Bronchial epithelial cell (primary cell): ENCODE measurements at places on chromosomes 2 and 18. TPM values are rescaled to one million over a fixed set of nuclear protein-coding genes. Genes with fewer than 3 reads are reported as not detected.

The NEU2 gene
- not detected in 2 replicates for total RNA-seq

- DNase-seq: no peak
Measured at GRCh38 chr18:56509656-56510055, 128.7 kb downstream of the TXNL1 start.

GRCh38 chr2:72625366-72625765 is 200.5 kb downstream of the EXOC6B start:
- no peak for DNase-seq

The EMX1 gene
- 0.26 TPM in 1 of 2 replicates, not detected in the other for total RNA-seq

DNA sequence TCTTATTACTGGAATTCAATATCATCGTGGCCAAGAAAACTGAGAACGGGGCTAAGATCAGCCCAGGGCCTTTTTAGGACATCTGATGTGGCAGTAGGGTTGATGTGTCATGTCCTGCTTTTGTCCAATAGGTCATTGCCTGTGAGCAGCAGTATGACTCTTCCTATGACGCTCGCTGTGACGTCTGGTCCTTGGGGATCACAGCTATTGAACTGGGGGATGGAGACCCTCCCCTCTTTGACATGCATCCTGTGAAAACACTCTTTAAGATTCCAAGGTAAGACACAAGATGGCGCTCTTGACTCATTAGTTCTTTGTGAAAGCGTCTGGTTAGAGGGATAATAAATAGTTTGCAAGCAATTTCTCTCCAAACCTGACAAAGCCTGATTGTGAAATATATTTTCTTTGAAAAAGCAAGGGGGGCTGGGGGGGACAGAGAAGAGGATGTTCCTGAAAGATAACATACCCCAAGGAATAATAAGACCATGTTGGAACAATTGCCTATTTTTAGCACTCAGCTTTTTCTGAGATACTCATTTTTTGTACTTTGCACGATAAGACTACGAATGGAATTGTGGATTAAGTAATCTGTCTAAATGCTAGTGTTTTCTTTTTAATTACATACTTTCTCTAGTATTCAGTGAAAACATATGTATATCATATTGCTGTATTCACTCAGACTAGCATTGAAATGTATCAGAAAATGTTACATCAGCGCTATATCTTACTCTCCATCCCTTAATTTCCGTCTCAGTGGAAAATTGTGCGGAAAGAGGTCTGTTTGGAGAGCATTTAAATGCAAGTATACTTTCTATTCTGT is 58.1 kb downstream of the MYO3B start:
- peak; percentile 45 for DNase-seq

The RNF125 gene
- total RNA-seq: 0.90 and 1.3 TPM in 2 replicates

GRCh38 chr2:100956081-100956480 is 46.0 kb upstream of the RPL31 start:
- DNase-seq: no peak

DNA sequence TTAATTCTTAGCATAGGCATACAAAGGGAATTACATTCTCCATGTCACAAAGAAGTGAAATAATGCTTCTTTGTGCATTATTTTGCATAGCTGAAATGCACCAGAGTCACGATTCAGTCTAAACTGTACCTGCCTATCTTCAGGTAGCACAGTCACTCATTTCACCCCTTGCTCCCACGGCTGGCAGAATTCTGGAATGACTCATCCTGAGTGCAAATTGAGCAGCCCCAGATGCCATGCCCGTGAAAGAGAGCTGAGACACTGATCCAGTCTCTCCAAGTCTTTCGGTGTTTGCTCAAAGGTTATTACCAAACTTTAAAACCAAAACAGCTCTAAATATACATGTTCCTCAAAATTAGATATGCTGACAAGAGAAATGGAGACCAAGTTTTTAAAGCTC is 168.3 kb upstream of the POU3F3 start:
- no peak for DNase-seq

The LDAH gene
- total RNA-seq: 7.7 and 8.4 TPM in 2 replicates

DNA sequence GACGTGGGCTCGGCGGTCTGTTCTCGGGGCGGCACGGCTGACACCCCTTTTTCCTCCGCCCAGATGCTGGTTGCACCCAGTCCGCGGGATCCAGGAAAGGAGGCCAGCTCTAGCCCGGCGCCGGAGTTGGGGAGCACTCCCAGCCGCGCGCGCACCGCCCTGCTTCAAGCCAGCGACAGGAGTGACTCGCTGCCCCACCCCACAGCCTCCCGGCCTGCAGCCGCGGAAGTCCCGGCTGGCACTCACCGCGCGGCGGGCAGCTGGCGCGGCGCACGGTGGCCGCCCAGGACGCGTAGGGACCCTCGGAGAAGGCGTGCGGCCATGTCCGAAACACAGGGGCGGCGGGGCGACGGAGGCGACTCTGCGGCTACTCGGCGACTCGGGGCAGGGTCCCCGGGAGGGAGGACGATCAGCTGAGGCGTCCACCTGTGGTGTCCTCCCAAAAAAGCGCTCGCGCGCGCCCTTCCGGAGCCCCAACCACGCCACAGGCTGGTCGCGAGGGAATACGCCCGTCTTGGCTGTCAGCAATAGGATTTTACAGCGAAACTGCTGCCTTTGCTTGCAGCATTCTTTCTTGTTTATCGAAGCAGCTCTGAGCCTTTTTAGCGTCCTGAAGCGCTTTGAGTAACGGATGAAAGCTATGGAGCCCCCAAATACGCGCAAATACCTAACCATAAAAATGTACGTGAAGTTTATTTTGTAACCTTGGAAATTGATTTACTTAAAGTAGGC is at the start of gene ACADL:
ACADL (minus strand) TSS at position 507 of the 732 bp plus-strand sequence; CDS start at position 323, 184 bp downstream.
- peak; percentile 37 for DNase-seq

DNA sequence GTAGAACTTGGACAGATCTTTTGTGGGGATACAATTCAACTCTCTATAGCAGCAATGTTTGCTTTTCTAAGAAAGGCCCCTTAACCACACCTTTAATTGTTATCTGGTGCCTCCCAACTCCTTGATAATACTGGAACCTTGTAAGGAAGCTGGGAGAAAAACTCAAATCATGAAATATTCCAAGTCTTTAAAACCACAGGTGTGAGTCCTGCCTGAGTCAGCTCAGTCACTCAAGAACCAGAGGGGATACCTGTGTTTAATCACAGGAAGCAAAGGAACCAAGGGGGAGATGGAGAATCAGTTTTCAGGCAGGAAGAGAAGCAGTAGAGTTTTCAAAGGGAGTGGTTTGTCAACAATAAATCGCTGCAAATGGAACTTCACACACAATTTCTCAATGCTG is 159.9 kb downstream of the LAMA3 start:
- peak; percentile 90 for DNase-seq

The CD28 gene
- not detected in 2 replicates for total RNA-seq

GRCh38 chr2:119338826-119339561 is 27.6 kb downstream of the C2orf76 start:
- no peak for DNase-seq

- DNase-seq: peak; percentile 31
Measured at GRCh38 chr2:140454717-140455116, 1674.5 kb upstream of the NXPH2 start.

DNA sequence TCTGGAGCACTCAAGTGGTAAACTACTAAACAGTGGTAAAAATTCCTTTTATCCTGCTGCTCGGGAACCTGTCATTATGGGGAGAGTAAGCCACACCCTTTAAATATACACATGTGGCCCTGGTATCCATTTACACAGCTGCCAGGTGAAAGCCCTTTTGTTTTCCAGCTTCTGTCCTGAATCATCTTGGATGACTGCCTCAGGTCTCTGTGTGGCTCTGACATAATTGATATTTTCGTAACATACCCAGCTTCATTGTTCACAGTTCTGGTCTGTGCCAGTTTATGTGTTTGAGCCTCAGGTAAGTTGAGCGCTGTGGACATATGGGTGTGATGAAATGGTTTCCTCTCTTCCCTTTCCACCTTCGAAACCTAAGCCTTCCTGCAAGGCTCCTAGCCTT is 15.7 kb upstream of the TTC39C start:
- peak; percentile 97 for DNase-seq

DNA sequence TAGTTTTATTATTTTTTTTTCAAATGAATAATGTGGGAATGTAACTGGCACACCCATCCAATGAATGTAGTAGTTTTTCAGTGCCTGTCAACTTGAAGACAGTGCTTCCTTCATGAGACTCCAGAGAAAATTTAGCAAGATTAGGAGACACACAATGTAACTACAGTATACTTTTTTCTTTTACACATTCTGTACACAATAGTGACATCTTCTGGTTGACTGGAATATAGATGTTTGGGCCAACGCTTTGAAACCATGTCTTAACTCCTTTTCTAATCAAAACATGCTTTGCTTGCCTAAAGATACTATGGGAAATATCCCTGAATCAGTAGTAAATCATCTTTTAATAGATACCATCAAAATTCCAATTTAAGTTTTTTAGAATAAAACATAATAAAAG is 229.5 kb upstream of the ZC3H15 start:
- DNase-seq: peak; percentile 46

GRCh38 chr2:118479020-118479419 is 368.4 kb downstream of the EN1 start:
- peak; percentile 29 for DNase-seq

DNA sequence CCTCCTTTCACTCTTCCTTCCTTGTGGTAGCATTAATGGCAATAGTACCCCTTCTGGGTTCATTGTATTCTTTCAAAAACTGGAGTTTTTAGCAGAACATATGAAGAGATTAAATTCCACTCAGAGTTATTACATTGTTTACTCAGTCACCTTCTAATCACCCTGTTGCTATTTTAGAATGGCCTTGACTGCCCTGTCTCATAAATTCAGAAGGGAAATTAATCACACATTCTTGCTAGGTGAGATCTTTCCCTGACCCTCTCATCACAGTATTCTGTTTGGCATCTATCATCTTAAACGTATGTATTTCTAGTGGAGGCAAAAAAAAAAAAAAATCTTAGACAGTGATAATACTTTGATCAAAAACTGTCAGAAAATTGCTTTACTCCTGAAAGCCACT is 760.4 kb downstream of the ADCYAP1 start:
- peak; percentile 26 for DNase-seq

GRCh38 chr2:12915787-12916186 is 199.1 kb downstream of the TRIB2 start:
- DNase-seq: no peak

The C2orf72 gene
- total RNA-seq: under 0.01 TPM in 1 of 2 replicates, not detected in the other

The ITGAV gene
- total RNA-seq: 76.9 and 111 TPM in 2 replicates

The HOXD11 gene
- total RNA-seq: not detected in 2 replicates

The PROM2 gene
- 10.8 and 41.6 TPM in 2 replicates for total RNA-seq

The CTDSP1 gene
- 26.5 and 32.1 TPM in 2 replicates for total RNA-seq

The FOXI3 gene
- under 0.01 TPM in 1 of 2 replicates, not detected in the other for total RNA-seq
